T-helper 22 cell (primary cell): ENCODE measurements at places on chromosomes 12 and 14.

GRCh38 chr14:95505030-95505589 is 11.3 kb downstream of the SYNE3 start:
- no peak for DNase-seq

- no peak for DNase-seq
Measured at GRCh38 chr14:32087907-32088306, 10.8 kb downstream of the ARHGAP5 start.

GRCh38 chr14:39491134-39491571 is 58.9 kb upstream of the FBXO33 start:
- no peak for DNase-seq

- no peak for DNase-seq
Measured at GRCh38 chr12:6868211-6869048, 1.1 kb downstream of the TPI1 start.

GRCh38 chr12:54385251-54385914 is 850 bp upstream of the ZNF385A start:
- DNase-seq: no peak

DNA sequence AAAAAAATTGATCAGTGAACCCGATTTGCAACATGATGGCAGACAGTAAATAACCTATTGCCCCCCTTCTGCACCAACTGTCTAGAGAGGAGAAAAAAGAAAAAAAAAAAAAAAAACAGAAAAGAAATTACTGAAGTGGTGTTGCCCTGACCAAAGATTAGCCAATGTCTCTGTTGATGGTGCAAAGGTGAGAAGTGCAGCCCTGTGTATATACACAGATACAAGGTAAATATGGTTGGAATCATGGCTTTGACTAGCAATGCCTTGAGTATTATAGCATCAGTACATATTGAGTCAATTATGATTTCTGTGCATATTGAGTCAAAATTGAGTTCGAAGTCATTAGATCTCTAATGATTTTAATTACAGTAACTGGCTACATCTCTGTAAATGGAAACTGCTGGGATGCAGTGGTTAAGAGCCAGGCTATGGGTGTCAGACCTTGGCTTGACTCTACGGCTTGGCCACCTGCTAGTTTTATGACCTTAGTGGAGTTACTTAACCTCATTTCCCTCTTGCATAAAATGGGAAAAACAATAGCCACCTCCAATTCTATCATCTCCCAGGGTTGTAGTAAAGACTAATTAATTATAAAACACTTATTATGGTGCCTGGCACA is 51.0 kb downstream of the EGLN3 start:
- no peak for DNase-seq

DNA sequence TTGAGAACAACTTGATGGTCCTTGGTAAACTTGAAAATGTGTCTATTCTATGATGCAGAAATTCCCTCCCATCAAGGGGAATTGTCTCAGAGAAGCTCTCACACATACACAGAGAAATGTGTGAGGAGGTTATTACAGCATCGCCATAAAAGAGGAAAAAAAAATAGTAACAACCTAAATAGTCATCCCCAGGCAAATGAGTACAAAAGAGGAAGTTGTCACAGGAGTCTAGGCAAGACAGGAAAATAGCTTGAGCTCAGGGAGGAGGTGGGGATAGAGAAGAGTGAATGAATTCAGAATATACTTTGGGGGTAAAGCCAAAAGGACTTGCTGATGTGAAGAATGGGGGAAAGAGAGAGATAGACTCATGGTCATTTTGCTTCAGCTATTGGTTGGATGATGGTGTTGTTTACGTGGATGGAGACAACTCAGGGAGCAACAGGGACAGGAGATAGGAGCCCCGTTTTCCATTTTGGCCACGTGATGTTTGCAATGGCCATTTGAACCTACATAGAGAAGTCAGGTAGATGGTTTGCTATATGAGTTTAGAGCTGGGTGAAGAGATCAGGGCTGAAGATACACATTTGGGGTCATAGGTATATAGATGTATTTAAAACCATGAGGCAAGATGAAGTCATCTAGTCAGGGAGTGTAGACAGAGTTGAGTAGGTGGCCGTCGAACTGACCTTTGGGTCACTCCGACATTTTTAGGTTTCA is 20.3 kb downstream of the LRRC74A start:
- DNase-seq: no peak

DNA sequence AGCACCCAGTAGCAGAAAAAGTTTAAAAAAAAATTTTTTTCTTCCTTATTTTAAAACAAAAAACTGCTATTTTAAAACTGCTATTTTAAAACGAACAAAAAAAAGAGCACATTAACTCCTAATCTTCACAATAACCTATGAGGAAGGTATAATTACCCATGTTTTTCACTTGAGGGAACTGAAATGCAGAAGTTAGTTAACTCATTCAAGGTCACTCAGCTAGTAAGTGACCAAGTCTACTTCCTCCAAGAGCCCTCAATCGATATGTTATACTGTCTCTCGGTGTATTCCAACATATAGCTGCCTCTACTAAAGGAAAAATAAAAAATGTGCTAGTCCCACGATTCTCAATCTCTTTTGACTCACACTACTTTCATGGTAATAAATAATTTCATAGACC is 7.8 kb downstream of the RPAP3 start:
- DNase-seq: no peak

DNA sequence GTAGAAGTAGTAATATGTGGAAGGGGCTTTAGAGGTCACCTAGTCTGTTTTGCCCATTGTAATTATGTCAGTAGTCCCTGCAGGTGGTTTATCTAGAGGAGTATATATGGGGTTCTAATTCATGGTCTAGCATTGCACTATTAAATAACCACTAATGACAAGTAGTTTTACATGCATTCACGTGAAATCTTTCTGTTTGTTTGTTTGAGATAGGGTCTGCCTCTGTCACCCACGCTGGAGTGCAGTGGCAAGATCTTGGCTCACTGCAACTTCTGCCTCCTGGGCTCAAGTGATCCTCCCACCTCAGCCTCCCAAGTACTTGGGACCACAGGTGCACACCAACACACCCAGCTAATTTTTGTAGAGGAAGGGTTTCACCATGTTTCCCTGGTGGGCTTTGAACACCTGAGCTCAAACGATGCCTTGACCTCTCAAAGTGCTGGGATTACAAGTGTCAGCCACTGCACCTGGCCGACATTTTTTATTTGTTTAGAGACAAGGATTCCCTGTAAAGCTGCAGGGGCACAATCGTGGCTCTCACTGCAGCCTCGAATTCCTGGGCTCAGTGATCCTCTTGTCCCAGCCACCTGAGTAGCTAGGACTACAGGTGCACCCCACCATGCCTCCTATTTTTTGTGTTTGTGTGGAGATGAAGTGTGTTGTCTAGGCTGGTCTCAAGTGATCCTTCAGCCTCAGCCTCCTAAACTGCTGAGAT is 12.0 kb upstream of the PSEN1 start:
- DNase-seq: no peak

- no peak for DNase-seq
Measured at GRCh38 chr12:53326460-53327185, 5.2 kb upstream of the AAAS start.

DNA sequence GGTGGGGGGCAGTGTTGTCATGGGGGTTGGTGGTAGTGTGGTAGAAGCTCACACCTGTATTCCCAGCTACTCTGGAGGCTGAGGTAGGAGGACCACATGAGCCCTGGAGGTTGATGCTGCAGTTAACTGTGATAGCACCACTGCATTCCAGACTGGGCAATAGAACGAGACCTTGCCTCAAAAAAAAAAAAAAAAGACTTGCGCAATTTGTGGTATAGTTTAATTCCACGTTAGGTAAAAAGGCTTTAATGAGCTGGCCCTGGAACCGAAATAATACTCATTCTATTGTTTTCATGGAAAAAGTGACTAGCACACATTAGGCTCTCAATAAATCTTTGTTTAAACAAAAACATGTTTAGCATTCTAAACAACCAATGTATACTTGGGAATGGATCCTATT is 25.4 kb upstream of the NAP1L1 start:
- no peak for DNase-seq
